ENCODE measurements at places on chromosomes 13 and 19.

GRCh38 chr19:55368701-55369563 is 1.3 kb downstream of the IL11 start:
- DNase-seq = no peak

DNA sequence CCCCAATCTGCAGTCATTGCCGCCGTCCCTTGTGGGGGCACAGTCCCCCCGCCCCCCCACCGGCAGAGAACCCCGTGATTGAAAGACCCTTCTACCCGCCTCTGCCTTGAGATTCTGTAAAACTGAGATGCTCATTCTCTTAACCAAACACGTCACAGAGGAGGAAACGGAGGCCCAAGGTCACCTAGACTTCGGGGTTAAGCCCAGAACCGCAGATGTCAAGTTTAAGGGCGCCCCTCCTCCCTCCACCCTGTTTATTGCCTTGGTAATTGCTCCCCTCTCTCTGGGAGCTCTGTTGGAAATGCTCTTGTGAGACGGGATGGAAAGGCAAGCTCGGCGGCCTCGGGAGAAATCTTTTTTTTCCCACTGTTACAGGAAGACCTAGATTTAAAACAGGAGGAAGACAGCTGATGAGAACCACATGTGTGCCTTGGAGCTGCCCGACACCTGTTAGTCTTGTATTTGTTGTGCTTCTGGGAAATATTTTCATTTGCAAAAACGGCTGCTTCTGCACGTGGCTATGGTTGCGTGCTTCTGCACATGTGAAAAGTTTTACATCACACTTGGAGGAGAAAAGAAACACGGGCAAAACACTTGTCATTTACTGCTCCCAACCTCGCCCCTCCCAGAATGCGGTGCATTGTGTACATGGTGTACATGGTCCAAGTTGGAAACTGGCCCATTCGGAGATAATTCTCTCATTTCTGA is 1.1 kb upstream of the MED26 start:
- no peak for DNase-seq

- no peak for DNase-seq
These were observed 19.3 kb upstream of the RAB20 start for GRCh38 chr13:110580800-110581199.

DNA sequence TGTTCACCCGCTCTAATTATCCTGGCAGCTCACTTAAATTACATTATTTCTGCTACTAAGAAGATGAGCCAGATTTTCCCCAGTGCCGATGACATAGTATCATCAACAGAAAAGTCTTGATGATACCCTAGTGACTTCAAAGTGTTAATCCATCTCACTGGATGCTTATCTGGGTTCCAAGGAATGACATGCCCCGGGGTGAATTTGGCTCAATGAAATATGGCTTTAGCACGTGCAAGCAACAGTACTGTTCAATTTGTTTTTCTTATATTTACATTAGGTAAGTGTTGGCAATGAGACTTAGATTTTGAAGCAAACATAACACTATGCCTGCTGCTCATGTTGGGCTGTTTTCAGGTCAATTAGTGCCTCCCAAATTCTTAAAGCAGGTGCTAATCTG is 548.2 kb upstream of the SLITRK1 start:
- DNase-seq = no peak

GRCh38 chr19:35557539-35558399 is 5.7 kb downstream of the ATP4A start:
- DNase-seq = peak; percentile 41

GRCh38 chr13:72165276-72165675 is 298.3 kb upstream of the DACH1 start:
- DNase-seq = no peak

DNA sequence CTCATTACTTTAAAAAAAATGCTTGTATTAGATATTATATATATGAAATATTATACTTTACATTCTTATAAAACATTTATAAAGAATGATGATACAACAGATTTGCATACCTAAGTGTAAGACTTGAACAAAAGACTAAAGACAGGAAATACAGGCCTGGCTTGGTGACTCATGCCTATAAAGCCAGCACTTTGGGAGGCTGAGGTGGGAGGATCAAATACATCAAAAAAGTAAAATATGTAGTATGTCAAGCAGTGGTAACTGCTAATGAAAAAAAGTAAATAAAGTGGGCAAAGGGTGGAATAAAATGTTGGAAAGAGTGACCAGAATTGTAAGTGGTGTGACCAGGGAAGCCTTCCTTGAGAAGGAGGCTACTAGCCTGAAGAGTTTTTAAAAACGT is 133.7 kb downstream of the GGACT start:
- no peak for DNase-seq

- DNase-seq = no peak
These were observed 4.1 kb downstream of the MAB21L1 start for GRCh38 chr13:35472323-35472881.

DNA sequence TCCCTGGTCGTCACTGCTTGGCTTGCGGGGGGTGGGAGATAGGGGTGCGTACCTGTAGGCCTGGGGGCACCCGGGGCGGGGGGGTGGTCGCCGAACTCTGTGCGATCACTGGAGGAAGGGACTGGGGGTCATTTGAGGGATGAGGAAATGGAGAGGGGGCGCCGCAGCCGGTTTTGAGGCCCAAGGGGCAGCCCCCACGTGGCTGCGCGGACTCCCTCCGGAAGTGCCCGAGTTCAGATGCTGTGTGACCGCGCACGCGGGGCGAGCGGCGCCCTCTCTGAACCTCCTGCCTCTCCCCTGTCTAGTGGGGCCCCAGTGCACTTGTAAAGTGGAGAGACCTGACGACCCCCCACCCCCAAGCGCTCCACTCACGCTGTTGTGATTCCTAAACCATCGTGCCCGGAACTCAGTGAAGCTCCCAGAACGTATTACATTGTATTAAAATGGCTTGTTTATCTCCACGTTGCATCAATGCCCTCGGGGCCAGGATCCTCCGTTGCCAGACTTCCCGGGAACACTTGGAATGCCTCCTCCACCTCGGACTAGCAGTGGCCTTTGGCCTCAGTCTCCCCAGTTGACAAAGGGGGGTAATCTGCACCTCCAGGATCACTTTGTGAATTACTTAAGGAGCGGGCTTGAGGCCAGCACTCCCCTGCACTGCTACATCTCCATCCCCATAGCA is 3.0 kb upstream of the NANOS3 start:
- no peak for DNase-seq

DNA sequence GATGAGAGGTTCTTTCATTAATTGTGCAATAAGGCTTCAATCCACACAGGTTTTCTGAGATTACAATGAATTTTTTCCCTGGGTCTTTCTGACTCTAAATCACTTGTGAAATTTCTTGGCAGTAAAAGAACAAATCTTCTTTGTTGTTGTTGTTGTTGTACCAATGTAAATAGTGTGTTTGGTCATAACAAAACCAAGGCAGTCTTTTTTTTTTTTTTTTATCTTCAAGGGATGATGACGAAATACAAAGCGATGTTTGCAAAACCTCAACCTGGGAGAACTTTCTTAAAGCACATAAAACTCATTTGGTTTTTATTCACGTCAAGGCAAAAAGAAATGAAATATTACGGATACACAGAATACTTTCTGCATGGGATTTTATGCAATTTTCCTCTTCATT is 462.0 kb downstream of the LIG4 start:
- DNase-seq = no peak

GRCh38 chr13:49409008-49409407 is 34.9 kb downstream of the CAB39L start:
- DNase-seq = no peak

- DNase-seq = no peak
These were observed 17.5 kb upstream of the SHC2 start for GRCh38 chr19:478236-478903.

DNA sequence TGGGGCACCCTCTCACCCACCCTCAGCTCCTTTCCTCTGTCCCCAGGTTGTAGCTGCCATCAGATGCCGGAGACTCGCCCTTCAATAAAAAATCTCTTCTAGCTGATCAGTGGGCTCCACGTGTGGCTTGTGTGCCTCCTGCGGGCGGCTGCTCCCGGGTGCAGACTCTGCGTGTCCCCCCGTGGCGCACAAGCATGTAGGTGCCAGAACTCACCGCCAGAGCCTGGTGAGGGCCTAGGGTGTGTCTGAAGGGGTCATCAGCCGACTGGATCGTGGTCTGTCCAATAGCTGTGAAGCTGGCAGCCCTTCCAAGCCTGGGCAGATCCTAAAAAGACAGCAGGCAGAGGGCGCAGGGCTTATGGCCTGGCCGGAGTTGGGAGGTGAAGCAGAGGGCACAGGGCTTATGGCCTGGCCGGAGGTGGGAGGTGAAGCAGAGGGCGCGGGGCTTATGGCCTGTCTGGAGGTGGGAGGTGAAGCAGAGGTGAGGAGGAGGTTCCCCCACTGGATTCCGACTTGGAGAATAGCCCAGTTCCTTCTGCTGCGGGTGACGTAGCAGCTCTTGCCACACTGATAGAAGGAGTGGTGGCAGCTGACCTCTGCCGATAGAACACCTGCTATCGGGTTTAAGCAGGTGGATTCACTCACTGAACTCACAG is 11.7 kb downstream of the NOP53 start:
- DNase-seq = no peak

- no peak for DNase-seq
These were observed 103.1 kb downstream of the TNFRSF19 start for GRCh38 chr13:23673354-23673753.

GRCh38 chr13:43445668-43446067 is 341.1 kb downstream of the ENOX1 start:
- no peak for DNase-seq

- no peak for DNase-seq
These were observed 1.1 kb upstream of the MRPL34 start for GRCh38 chr19:17304386-17305215.

GRCh38 chr13:65656740-65657329 is 1573.3 kb downstream of the PCDH9 start:
- DNase-seq = no peak

- DNase-seq = no peak
These were observed 46.6 kb downstream of the HTR2A start for GRCh38 chr13:46850214-46850613.

DNA sequence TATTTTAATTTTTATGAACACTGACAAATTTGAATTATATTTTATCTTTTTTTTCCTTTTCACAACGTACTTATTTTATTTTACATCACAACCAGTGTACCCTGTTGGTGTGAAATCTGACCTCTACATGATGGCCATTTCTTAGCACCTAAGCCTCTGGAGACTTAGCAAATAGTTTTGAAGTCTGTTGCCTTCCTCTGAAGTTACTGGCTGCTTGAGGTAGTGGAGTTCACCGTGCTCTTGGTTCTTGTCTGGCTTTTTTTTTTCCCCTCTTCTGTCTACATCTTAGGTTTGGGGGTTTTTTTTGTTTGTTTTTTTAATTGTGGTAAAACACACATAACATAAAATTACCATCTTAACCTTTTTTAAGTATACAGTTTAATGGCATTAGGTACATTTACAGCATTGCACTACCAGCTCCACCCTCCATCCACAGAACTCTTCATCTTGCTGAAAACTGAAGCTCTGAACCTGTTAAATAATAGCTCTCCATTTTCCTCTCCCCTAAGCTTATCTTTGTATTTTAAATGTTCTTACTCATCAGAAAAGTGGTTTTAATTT is 94.1 kb upstream of the MLNR start:
- DNase-seq = no peak

DNA sequence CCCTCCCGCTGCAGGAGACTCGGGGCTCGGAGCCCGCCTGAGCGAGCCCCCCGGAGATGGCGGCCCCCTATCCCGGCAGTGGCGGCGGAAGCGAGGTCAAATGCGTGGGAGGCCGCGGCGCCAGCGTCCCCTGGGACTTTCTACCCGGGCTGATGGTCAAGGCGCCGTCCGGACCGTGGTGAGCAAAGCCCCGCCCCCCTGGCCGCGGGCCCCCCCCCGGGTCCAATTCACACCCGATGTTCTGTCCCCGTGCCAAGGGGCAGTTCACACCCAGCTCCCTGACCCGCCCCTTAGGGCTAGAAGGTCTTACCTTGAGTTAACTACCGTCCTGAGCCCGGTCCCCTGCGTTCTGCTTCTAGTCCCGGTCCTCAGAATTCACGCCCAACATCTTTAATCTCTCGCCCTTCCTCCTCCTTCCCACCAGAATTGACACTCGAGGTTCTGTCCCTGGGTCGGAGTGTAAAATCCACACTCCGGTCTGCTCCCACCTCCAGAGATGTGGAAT is 1.4 kb downstream of the NPAS1 start:
- no peak for DNase-seq

- DNase-seq = no peak
These were observed 1449.8 kb upstream of the MIR17HG start for GRCh38 chr13:89897681-89898080.

GRCh38 chr13:51614350-51614786 is 30.1 kb downstream of the WDFY2 start:
- no peak for DNase-seq

GRCh38 chr19:39448271-39448670 is 2.9 kb downstream of the SUPT5H start:
- no peak for DNase-seq

- no peak for DNase-seq
These were observed 13.3 kb downstream of the TSKS start for GRCh38 chr19:49749771-49750170.

DNA sequence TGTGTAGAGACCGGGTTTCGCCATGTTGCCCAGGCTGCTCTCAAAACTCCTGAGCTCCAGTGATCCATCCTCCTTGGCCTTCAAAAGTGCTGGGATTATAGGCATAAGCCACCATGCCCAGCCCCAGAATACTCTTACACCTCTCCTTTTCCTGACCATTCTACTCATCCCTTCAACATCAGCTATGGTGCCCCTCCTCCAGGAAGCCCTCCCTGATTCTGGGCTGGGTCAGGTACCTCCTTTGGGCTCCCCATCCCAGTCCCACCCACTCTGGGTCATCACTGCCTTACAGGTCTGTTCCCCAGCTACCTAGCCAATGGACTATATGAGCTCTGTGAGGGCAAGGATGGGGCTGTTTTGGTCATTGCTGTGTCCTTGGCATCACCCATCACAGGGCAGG is 9.6 kb downstream of the TGFB1 start:
- no peak for DNase-seq

DNA sequence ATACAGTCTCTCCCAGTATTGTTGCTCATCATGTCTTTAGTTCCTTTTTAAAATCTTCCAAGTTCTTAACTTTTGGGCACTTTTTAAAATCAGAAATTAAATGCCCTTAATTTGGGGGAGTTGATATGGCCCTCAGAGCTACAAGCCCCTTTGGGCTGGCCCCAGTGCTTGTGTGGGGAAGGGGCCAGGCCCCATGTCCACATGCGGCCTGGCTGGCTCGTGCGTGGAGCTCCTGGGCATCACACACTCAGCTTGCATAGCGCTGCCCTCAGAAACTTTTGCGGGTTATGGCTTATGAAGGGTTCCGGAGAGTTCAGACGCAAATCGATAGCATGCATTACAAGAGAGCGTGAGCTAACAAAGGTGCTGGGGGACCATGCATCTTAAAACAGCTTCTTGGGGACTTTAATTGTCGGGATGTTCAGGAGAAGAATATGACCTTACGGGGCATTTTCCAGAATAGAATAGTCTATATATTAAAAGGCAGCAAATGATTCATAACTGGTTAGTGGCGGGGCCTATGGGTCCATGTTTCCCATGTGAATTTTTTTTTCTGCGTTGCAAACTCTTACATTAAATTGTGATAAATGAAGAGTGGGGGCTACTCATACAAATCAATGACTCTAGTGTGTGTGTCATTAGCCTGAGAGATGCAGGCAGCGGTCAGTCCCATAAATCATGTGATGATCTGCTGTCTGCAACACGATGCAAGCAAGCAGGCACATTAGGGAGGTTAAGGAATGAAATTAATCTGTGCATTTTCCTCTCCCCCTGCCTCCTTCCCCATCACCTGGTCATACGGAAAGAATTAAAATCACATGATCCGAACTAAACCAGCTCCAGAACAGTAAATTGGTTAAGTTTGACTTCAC is 185.8 kb upstream of the TSHZ3 start:
- DNase-seq = no peak

Measured in stimulated activated naive CD4-positive, alpha-beta T cell (primary cell).